Dermis microvascular lymphatic vessel endothelial cell (primary cell): ENCODE measurements at places on chromosomes 12 and 14.

DNA sequence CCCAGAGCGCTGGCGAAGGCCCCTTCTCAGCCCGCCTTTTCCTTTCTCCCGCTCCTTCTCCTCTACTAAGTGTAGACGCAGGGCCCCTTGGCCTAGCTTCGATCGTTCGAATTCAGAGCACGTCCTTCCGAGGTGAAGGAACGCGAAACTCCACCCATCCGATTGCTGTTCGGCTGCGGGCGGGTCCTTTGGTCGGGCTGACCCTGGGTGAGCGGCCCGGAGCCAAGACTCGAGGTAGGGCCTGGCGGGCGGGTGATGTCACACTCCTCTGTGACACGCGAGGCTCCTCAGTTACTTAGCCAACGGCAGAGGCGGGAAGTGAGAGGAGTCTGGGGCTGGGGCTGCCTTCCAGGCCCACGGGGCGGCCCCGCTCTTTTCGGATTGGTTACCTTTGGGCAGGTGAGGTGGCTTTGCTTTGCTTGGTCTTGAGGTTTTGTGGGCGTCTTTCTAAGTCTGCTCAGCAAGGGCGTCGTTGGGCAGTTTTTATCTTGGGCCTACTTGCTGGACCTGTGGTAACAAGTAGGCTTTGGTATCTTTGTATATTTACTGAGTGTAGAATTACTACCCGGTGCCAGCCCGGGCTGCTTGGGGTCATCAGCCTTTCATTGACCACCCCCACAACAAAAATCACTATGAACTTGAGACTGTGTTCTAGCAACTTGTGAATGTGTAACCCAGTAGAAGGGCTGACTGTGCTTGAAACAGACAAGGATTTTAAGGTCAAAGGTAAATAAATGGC lies 694 bp downstream of the TMBIM6 start:
- peak; percentile 90 for DNase-seq

DNA sequence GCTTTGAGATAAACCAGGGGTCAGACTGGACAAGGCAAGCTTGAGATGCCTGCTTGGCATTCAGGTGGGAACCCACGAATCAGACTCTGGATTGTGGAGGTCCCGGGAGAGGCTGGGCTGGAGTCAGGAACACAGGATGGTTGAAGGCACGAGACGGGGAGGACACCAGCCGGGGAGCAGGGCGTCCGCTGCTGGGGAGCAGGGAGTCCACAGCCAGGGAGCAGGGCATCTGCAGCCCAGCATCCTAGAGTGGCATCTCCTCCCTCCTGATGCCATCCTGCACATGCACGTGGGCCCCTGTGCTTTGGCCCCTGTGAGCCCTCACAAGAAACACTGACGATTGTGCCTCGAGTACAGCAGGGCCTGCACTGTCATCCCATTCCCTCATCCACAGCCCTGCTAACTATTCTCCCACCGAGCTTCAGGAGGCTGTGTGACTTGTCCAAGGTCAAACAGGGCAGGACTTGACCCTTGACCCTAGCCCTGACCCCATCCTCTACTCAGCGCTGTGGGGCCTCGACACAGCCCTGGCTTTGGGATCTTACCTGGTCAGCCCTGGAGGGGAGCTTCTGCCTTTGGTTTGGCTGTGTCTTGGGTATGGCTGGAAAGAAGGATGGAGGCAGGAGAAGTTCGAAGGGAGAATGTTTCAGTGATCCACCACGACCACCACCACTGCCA lies 45.1 kb downstream of the CFAP251 start:
- no peak for DNase-seq

DNA sequence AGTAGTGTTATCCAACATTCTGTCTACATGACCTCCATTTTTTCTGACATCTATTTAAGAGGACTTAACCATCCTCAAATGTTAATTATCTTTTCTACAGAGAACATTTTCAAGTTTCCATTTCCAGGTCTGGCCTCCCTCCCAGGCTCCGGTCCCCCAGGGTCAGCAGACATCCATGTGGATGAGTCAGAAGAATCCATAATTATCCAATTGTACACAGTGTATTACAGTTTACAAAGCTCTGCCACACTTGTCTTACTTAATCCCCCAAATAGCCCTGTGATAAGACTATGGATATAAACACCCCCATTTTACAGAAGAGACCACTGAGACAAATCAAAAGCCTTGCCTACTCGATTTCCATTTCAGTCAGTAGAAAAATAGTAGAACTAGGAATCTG lies 65.0 kb downstream of the SLC8A3 start:
- DNase-seq: no peak

- DNase-seq: no peak
Observed at GRCh38 chr12:11555743-11556625, 93.5 kb upstream of the ETV6 start.

DNA sequence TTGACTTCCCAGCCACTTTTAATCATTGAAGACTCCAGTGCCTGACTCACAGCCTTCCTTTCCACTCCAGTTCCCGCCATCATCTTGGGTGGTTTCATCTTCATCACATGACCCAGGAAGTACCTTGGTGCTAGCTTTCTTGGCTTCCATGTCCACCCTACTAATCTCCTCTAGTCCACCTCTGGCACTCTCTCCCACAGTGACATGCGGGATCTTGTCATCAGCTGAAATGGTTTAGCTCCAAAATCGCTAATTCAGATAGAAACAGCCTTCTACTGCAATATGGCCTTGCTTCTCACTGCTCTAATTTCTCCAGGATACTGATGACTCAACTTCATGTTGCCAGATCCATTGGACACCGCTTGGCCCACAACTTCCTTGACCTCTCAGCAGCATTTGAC lies 24.5 kb downstream of the WDR20 start:
- DNase-seq: peak; percentile 28

DNA sequence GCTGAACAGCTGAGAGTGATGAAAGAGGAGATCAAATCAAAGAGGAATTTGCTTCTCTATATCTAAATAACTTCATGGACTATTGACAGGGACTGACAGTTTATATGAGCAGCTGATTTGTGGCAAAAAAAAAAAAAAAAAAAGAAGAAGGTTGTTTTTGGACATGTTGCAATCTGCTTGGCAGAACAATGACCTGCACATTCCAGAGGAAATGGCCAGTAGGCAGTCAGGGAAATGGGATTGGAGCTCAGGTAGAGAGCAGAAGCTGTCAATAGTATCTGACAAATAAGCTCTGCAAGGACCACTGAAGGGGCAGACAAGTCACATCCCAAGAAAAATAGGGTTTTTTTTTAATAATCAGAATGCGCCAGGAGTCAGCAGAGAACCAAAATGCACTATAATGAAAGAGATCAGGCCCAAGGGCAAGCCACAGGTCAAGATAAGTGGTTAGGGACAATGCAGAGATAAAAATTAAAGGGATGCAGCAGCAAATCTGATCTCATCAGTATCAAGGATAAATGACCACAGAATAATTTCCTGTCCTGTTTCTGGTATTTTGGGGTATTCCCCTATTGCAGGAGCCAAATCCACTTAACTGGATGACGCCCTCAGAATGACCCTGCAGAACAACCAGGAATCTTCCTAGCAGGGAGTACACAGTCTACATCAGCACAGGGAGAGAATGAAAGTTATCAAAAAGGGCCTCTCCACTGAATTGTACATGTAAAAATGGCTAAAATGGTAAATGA lies 22.6 kb upstream of the DUSP16 start:
- DNase-seq: peak; percentile 60

- DNase-seq: no peak
Observed at GRCh38 chr12:124964836-124965462, 24.0 kb downstream of the DHX37 start.

- DNase-seq: no peak
Observed at GRCh38 chr12:6069437-6070093, 54.9 kb downstream of the VWF start.

DNA sequence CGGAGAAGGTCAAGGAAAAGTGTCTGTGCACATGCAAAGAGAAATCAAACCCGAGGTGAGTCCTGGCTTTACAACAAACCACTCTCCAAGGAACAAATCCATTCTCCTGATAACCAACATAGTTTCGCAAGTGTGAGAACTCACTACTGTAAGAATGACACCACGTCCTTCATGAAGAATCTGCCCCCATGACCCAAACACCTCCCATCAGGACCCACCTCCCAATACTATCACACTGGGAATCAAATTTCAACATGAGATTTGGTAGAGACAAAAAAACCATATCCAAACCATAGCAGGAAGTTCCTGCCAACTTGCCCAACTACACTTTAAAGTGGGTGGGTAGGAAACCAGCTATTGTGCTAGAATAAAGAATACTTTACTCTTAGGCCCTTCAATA lies 2.4 kb upstream of the ERC1 start:
- DNase-seq: no peak

GRCh38 chr12:53423597-53423996 lies at the start of gene AMHR2:
AMHR2 (plus strand) TSS chr12:53423855; CDS start chr12:53423935, 80 bp downstream.
- no peak for DNase-seq

DNA sequence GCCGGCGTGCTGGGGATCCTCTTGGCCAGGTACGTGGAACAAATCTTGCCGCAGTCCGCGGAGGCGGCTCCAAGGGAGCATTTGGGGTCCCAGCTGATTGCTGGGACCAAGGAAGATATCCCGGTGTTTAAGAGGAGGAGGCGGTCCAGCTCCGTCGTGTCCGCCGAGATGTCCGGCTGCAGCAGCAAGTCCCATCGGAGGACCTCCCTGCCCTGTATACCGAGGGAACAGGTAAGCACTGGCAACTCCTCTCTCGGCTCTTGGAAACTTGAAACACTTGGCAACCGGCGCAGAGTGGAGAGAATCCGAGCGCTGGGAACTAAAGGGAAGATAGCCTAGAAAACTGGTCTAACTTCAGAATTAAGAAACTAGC lies 1.7 kb downstream of the PDE3A start:
- no peak for DNase-seq

DNA sequence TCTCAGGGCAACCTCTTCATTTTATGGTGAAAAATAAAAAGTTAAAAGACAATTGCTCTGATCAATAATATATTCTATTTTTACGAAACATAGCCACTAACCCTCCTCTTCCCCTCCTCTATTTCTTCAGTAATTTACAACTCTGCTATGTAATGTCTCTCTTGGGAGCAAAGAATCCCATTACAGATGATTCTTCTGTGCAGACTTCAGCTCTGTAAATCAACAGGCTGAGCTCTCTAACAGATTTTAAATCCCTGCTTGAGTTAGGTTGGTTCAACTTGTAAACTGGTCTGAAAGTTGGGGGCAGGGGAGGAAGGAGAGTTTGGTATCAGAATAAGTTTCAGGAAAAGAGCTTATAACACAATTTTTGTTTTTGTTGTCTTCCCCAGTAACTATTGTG lies 151.0 kb downstream of the SLC25A21 start:
- DNase-seq: no peak

- DNase-seq: no peak
Observed at GRCh38 chr14:87863047-87863446, 129.9 kb downstream of the GALC start.

- DNase-seq: no peak
Observed at GRCh38 chr14:63448841-63449240, 94.3 kb downstream of the PPP2R5E start.

DNA sequence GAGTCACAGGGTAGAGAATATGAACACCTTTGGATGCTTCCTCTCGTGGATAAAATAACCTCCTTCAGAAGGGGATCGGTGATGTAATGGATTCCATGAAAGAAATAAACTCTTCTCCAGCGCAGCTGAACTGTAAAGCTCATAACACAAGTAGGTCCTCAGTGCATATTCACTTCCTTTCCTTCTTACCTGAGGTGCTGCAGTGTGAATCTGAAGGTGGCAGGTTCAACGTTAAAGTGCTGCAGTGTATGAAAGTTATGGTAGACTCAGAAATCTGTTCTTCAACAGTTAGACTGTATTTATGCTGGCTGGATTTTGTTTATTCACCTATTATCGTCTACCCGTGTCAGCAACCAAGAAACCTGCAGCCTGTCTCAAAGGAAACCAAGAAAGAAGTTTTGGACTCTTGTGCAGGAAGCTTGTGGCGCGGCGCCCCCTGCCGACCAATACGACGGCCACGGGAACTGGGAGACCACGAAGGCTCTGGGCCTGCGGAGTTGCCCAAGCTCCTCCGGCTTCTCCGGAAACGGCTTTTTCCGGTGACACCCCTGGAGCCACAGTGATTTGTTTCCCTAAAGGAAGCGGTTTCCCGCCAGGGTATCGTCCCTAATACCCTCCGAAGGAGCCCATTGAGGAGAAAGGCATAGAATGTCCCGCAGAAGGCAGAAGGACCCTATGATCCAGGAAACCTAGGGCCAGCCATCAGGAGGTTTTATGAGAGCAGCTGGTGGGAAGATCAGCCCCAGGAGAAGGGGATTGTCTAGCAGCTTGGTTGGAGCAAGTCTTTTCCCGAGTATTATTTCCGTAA lies 17.6 kb upstream of the RNASE3 start:
- peak; percentile 66 for DNase-seq

- peak; percentile 11 for DNase-seq
Observed at GRCh38 chr14:72291908-72292688, 359.9 kb downstream of the RGS6 start.

GRCh38 chr12:18562531-18562930 lies 175.3 kb downstream of the PLCZ1 start:
- DNase-seq: no peak

- peak; percentile 34 for DNase-seq
Observed at GRCh38 chr12:30792648-30793499, 38.1 kb upstream of the CAPRIN2 start.

GRCh38 chr14:80560800-80561657 lies 349.7 kb upstream of the DIO2 start:
- DNase-seq: no peak

DNA sequence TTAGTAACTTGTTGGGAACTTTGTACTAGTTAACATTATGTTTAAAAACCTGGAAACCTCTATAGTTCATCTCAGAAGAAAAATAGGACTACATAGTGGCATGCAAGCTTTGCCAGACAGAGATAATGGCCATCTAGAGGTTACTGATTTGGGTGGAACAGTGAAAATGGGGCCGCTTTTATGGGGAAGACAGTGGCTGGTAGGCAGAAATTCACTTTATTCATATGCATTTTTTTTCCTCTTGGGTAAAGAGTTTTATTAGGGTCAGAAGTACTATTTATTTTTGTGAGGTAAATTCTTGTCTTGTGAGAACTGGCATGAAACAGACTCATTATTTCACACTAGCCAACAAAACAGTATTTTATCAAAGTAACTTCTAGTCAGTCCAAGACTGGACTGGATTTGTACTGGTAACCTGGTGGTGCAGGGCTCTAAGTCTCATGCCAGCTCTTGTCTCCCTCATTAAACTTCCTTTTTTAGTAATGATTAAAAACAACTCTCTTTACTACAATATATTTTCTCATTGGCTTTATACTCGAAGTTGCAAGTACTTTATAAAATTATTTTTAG lies 345.8 kb downstream of the RAD51B start:
- no peak for DNase-seq

DNA sequence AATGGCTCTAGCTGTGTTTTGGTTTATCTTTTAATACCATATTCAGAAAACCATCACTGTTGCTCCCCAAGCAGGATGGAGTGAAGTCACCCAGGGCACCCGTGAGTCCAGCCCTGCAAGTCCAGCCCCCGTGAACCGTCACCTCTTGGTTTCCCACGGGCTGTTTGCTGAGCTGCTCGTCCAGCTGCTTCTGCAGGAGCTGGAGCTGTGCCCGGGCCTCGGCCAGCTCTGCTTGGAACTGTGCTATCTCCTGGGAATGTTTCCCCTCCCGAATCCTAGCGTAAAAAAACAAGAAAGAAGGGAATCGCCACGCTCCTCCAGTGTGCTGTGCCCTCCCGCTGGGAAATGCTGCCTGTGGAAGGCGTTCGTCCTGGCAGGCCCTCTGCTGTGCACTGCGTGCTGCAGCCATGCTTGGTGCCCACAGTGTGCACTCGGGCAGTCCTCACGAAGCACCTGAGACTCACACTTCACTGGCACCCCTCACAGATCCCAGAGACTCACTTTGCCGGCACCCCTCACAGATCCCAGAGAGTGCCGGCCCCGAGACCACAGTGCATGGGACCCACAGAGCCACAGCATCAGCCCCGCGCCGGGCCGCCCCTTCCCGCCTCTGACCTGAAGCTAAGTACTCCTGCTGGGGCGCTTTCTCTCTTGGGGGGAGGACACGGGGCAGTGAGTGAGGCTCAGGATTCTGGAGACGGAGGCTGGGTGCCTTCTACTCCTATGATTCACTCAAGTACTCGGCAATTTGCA lies 15.4 kb upstream of the ANKLE2 start:
- DNase-seq: no peak
